Stimulated activated CD8-positive, alpha-beta memory T cell treated with anti-CD3 and anti-CD28 coated beads, Interleukin-4, amount 100 ng/mL, for 24 hours (primary cell): ENCODE measurements at places on chromosomes 1 and 21.
A peak's percentile ranks its signal among the peaks of the same experiment; 100 is the strongest.

DNA sequence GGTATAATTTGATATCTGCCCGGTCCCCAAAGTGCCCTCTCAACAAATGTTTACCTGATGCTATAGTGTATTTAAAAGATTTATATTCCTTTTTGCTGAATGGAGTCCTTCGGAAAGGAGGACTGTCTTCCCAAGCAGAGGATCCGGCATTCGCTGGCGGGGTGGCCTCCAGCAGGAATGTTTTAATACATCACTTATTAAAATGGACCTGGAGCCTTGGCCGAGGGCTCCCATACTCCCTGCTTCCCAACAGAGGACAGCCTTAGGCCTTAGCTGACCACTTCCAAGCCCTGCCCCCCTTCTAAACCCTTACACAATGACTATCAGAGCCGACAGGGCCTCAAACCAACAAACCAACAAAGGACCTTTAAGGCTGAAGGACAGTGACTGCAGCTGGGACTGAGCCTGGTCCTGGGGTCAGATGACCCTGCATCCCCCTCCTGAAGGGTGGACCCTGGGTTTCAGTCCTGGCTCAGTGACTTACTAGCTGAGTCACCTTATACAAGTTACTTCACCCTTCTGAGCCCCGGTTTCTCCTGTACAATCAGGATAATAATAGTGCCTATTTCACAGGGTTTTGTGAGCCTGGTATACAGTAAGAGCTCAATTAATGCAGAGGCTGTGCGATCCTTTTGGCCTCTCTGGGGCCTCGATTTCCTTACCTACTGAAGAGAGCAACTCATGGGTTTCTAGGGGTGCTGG is 5.6 kb downstream of the CAMK2N1 start:
- no peak for DNase-seq

- DNase-seq: no peak
Observed at GRCh38 chr1:234989019-234989418, 139.6 kb downstream of the TOMM20 start.

GRCh38 chr1:109104364-109105151 is 9.4 kb upstream of the ELAPOR1 start:
- no peak for DNase-seq

DNA sequence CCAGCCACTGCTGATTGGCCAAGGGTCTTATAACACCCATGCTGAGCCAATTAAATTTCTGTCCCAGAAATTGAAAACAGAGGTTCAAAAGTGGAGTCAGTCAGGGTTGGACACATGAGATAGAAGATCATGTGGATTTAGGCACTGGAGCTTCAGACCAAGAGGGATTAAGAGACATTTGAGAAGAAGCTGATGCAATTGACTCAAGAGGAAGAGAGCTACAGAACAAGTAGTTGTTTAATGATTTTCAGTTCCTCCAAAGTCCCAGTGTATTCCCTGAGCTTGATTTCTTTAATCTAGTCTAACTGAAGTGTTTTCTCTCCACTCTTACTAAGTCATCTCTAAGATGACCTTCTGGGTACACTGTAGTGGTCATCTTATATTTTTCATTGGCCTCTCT is 227.1 kb downstream of the DUSP10 start:
- no peak for DNase-seq

DNA sequence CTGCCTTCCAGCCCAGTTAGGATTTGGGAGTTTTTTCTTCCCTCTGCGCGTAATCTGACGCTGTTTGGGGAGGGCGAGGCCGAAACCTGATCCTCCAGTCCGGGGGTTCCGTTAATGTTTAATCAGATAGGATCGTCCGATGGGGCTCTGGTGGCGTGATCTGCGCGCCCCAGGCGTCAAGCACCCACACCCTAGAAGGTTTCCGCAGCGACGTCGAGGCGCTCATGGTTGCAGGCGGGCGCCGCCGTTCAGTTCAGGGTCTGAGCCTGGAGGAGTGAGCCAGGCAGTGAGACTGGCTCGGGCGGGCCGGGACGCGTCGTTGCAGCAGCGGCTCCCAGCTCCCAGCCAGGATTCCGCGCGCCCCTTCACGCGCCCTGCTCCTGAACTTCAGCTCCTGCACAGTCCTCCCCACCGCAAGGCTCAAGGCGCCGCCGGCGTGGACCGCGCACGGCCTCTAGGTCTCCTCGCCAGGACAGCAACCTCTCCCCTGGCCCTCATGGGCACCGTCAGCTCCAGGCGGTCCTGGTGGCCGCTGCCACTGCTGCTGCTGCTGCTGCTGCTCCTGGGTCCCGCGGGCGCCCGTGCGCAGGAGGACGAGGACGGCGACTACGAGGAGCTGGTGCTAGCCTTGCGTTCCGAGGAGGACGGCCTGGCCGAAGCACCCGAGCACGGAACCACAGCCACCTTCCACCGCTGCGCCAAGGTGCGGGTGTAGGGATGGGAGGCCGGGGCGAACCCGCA is at the start of gene PCSK9:
TSS of gene PCSK9 (plus strand) at position 207 of the 741 bp plus-strand sequence. CDS start at position 497, 290 bp downstream.
- no peak for DNase-seq

- peak; percentile 9 for DNase-seq
Observed at GRCh38 chr1:171188388-171189266, 3.5 kb downstream of the FMO2 start.

DNA sequence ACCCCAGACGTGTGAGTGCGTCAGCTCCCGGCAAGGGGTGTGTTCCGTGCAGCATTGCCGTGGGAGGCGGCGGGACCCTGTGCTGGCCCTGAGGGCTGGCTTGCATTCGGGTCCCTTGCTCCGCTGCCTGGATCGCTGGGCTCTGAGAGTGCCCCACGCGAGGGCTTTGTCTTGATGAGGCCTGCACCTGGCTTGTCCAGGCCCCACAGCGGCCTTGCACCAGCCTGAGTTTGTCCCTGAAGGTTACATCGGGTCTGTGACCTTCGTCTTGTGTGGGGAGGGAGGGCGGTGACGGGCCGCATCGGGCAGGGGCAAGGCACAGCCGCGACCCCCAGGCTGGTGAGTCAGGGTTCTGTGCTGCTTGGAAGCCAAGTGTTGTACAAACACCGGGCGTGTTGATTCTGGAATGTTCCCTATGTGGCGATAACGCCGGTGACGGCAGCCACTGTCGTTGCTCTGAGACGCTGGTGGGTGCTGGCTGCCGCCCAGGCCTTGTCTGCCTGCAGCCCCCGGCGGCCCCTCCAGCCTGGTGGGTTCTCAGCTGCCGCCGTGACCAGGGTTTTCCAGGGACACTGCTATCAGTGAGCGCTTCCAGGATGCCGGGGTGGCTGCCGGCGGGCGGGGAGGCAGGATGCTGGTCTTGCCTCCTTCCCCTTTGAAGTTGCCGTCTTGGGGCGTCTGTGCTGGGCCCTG is 42.9 kb downstream of the SLX9 start:
- no peak for DNase-seq

DNA sequence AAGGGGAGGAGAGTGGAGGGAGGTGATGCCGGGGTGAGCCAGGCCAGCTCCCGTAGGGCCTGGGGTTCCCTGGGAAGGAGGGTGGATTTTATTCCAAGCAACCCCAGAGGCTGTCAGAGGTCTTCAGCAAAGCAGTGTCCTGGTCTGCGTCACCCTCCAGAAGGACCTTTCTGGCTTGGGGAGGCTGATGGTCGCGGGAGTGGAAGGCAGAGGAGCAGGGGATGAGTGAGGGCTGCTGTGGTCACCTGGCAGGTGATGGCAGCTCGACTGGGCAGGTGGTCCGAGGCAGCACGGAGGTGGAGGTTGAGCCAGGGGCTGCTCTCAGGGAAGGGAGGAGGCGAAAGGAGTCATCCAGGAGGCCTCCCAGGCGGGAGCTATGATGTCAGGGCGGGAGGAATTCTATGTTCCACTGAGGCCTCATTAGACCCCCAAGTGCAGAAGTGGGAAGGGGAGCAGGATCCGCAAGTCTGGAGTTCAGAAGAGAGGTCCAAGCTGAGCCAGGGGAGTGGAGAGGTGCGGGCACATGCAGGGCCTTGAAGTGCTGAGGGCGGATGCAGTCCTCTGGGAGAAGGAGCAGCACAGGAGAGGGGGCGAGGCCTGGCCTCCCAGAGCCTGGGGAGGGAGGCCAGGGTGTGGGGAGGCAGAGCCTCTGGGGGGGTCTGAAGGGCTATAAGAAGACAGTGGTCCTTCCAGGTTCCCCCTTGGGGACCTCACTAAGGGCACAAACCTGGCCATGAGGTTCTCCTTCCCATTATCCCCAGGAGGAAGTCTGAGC is 33.3 kb downstream of the BMP8A start:
- no peak for DNase-seq

GRCh38 chr1:6497215-6497866 is 5.9 kb upstream of the PLEKHG5 start:
- peak; percentile 33 for DNase-seq

DNA sequence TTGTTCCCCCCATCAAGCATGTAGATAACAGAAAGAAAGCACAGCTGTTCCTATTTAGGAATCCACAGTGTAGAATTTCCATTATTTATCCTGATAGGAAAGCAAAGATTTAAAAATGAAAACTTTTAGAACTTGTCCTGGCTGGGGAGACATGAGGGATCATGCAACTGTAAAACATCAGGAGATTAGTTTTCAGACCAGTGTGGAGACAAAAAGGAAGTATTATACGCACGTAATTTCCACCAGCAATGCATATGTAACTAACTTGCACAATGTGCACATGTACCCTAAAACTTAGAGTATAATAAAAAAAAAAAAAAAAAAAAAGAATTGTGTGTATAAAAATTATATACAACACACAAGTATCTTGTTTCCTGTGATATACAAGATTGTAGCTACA is 172.4 kb downstream of the NEGR1 start:
- no peak for DNase-seq

DNA sequence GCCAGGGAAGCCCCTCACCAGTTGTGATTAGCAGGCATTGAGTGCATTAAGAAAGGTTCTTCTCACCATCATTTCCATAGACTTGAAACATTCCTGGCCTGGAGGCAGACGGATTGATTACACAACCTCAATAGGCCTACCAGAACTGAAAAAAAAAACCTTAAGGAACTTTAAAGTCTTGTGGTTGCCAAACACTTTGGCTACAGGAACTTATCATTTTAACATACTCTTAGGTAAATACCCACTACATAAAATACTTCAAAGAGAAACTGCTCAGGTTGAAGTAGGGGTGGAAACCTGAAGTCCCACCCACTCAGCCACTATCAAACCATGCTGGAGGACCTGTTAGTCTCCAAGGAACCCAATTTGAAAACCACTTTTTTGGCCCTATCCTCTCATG is 22.4 kb upstream of the HMGB4 start:
- no peak for DNase-seq

DNA sequence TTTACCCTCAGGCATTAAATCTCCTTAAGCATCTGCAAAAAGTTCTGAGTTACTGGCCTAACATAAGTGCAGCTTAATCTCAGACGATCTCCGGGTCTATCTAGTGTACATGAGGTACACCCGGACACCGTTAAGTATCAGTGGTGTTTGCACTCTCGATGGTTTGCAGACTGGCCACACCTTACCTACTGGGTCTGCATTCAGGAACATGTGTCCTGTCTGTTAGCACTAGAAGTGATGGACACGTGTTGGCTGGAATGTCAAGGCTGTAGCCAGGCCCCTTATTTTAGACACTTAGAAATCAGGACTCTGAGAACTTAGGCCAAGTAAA is 783 bp upstream of the AGL start:
- DNase-seq: no peak

DNA sequence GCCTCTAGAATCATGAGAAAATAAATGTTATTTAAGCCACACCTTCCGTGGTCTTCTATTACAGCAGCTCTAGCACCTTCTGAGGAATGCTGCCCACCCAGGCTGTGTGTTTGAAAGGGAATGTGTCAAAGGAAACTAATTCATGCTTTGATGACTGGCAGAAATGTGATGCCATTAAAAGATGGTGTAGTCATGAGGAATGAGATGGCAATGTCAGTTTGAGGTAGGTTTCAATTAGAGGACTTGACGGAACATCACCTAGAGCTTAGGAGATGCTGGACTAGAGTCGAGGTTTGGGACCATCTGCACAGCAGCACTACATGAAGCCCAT is 10.6 kb downstream of the PDZK1 start:
- DNase-seq: no peak

GRCh38 chr1:204278958-204279357 is 65.2 kb upstream of the GOLT1A start:
- DNase-seq: no peak

DNA sequence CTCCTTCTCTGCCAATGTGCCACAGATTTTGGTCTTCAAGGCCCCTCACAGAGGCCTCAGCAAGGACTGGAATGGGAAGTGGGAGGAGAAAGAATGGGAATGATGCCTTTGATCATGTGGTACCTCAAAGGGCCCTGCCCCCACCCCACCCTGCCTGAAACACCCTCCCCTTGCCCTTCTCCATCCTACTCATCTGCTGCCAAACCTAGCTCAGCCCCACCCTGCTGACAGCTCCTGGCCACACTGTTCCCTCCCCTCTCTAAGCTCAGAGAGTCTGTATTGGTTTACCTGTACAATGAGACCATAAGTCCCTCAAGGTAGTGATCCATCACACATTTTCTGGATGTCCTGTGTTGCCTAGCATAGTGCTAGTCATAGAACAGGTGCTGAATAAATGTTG is 6.7 kb upstream of the ARHGAP30 start:
- no peak for DNase-seq

DNA sequence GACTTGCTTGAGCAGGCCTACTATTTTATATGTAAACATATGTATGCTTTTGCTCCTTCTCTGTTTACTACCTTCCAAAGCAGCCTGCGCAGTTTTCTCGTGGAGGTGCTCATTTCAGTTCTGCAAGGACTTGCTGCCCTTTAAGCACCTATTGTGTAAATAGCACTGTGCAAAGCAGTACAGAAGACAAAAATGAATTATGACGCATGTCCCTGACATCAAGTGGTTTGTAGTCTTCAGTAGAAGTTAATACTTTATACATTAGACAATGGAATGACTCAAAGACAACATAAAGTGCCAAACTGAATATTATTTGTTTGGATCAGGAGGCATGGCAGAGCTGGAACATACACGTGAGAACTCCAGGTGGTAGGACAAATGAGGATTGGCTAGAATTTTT is 611.7 kb downstream of the LMO4 start:
- no peak for DNase-seq

DNA sequence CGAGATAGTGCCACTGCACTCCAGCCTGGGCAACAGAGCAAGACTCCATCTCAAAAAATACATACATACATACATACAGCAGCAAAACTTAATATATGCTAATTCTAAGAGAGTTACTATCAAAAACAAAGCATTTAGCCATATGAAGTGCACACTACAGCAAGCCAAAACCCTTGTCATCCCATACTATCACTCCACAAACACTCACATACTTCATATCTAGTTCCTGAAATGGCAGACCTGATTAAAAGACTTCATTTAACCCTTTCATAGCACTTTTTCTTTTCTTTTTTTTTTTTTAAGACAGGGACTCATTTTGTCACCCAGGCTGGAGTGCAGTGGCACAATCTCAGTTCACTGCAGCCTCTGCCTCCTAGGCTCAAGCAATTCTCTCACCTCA is 65.6 kb downstream of the COP1 start:
- DNase-seq: no peak
